ENCODE measurements at places on chromosomes 2 and 18. TPM values are rescaled to one million over a fixed set of nuclear protein-coding genes. Genes with fewer than 3 reads are reported as not detected.

GRCh38 chr18:3824101-3824500 is 374.1 kb downstream of the TGIF1 start:
- DNase-seq: no peak

Gene TRMT61B
- total RNA-seq: 10.9 TPM

- DNase-seq: no peak
Measured at GRCh38 chr2:43391878-43392215, 165.4 kb upstream of the ZFP36L2 start.

Gene PRKAG3
- total RNA-seq: not detected

DNA sequence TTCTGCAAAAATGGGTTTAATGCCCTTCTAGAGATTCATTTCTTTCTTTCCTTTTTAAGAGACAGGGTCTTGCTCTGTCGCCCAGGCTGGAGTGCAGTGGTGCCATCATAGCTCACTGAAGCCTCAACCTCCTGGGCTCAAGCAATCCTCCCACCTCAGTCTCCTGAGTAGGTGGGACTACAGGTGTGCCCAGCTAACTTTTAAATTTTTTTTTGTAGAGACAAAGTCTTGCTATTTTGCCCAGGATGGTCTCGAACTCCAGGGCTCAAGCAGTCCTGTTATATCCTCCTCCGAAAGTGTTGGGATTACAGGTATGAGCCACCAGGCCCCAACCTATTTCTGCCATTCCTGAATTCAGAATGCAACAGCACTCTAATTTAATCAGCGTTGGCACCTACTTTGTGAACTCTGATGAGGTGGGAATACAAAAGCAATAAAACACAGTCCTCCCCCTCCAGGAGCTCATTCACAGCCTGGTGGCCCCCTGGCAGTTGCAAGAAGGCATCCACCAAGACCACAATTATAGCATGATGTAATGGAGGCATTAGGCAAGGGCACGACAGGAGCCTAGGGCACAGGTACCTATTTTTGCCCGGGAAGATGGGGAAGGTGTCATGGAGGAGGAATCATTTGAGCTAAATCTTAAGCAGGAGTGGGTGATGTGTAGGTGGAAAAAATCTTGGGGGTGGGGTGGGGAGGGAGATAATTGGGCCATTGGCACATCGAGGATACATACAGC is 5.1 kb downstream of the RHOB start:
- no peak for DNase-seq

DNA sequence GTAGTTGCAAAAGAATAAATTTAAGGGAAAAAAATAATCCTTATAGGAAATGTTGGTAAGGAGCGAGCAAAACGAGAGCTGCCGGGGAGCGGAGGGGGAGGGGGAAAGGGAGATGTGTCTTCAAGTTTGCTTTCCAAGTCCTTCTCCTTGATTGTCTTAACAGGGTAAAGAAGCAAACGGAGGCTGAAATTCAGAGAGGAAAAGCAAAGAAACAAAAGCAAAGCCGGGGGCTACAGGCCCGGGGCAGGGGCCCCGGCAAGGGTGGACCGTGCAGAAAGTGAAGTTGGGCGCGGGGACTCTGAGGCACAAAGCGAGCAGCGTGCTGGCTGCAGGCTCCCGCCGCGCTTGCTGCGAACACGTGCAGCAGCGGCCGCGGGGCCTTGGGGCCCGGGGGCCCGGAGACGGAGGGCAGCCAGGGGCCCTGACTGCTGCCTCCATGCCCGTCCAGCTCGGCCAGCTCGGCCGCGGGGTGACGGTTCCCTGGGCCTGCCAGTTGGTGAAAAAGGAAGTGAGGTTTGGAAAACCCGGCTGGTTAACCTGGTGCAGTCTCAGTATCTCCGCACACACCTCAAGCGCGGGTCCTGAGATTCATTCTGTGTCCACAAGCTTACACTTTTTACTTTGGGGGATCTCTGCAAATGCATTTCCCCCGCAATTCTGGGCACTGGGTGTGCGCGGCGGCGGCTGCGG is 4.1 kb downstream of the BCL11A start:
- peak; percentile 32 for DNase-seq

DNA sequence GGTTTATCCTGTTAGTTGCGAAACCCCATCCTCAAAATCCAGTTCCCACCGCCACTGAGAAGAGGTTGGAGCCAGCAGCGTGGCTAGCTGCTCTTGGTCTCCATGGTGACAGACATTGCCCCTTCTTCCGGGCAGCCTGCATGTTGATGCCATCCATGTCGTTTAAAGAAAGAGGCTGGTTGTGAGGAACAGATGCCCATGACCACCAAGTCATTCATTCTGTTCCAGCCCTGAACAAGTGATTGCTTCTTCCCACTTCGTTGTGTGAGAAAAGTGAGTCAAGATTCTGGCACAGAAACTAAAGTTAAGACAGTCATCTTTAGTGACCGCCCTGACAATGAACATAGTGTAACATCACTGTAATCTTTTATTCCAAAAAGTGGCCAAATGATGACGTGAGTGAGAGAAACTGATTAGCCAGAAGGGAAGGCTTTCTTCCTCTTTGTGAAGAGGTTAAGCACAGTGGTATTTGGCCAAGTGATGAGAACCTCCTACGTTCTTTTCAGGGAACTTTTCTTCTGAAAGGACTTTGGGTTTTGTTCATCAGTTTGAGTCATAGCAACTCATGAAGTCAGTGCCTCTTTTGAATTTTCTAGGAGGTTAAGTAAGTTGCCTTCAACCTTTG is 272.5 kb downstream of the GALR1 start:
- DNase-seq: no peak

Gene TXNDC2
- total RNA-seq: not detected

DNA sequence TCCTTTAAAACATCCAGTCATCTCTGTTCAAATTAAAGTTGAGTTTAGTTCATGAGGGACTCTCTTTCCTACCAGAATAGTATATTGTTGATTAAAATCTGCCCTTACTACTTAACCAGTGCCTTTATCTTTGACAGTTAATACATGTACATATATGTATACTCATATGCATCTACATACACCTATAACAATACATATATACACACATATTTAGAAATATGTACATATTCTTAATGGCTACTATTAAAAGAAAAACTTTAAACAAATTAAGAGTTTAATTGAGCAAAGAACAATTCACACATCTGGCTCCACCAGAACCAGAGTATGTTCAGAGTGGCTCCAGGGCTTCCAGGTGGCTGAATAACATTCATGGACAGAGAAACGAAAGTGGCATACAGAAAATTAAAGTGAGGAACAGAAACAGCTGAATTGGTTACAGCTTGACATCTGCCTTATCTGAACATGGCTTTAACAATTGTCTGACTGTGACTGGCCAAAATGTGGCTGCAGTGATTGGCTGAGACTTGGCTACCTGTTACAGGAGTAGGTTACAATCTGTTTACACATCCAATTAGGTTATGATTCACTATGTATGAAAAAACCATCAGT is 38.8 kb downstream of the ZNF519 start:
- no peak for DNase-seq

DNA sequence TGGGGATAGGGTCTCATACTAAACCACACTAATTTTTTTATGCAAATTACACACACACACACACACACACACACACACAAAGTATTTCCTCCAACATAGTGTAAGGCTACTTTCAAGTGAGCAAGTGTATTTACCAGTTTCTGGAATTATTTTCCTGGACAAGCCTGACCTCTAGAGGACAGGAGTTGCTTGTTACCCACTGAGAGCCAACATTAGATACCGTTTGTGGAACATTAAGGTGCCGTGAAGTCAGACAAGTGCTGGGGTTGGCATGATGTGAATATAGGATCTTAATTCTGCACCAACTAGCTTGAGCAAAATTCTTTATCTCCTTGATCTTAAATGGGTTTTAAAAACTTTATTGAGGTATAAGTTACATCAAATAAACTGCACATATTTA is 39.3 kb upstream of the SERPINB2 start:
- no peak for DNase-seq

- no peak for DNase-seq
Measured at GRCh38 chr2:174800436-174801205, 36.3 kb upstream of the CHRNA1 start.

DNA sequence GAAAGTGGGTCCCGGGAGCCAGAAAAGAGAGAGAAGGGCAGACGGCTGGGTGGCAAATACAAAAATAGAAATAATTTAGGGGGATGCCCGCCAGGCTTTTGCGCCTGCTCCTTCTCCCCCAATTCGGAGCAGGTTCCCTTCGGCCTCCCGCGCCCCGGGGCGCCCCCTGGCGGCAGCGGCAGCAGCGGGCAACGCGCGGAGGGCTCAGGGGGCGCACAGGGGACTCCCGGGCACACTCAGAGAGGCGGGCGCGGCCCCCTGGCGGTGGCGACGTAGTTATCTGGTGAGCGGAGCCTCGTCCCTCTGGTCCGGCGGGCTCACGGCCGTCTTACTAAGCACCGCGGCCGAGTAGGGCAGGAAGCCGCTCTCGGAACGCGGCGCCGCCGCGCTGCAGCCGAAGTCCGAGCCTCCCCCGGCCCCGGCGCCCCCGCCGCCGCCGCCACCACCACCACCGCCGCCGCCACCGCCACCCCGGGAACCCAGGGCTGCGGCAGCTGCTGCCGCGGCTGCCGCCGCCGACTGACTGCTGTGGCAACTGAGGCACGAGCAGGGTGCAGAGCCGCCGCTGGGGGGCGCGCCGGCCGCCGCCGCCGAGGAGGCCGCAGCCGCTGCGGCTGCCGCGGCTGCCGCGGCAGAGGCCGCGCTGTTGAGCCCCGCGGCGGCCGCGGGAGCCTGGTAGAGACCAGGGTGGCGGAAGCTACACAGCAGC is 3.8 kb downstream of the EVX2 start:
- DNase-seq: no peak

DNA sequence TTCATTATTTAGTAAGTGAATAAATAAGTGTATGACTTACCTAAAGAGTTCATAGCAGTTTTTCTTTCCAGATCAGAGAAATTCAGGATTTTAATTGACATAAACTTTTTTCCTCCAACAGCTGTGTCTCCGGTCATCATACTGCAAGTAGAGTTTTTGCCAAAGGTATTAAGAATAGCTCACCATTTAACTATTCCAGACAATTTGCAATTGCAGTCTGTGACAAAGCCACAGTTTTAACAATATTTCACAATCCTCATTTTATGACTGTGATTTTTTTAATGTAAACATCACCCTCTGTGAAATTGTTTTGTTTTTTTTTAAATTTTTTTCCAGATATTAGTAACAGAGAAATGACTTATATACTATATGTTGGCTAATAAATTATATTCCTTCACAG is 199.1 kb downstream of the TRIB2 start:
- DNase-seq: no peak

DNA sequence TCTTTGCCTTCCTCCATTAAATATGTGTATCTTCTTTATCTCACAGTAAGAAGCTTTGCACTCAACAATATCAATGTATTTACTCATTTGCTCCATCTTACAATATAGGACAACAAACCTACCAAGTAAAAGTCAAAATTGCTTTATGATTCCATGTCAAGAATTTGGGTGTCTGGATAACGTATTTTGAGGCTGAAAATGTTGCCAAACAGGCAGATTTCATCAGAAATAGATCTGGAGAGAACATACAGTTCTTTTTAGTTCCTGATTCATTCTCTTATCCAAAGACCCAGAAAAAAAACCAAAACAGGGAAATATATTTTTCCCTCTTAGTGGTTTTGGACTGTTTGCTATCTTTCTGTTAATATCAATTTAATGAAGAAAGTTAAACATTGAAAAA is 621.1 kb downstream of the STK39 start:
- no peak for DNase-seq

- peak; percentile 29 for DNase-seq
Measured at GRCh38 chr2:102736110-102736409, 25.8 kb upstream of the TMEM182 start.

- DNase-seq: no peak
Measured at GRCh38 chr2:46225150-46225625, 72.0 kb upstream of the EPAS1 start.

Gene DPP10
- 1.3 TPM for total RNA-seq

DNA sequence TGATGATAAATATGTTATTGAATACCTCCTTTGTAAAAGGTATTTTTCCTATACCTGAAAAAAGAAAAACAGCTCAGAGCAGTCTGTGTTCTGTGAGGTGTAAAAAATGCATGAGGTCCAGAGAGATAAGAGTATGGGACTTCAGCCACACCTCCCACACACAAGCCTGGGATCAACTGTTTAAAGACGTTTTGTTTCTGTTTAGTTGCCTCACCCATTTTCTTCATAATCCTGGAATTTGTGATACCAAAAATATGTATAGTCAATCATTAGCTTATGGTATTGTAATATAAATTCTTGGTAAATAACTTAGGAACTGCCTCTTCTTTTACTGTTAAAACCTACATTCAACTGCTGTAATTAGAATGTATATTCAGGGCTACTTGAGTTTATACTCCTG is 1322.9 kb upstream of the TMEFF2 start:
- DNase-seq: no peak

DNA sequence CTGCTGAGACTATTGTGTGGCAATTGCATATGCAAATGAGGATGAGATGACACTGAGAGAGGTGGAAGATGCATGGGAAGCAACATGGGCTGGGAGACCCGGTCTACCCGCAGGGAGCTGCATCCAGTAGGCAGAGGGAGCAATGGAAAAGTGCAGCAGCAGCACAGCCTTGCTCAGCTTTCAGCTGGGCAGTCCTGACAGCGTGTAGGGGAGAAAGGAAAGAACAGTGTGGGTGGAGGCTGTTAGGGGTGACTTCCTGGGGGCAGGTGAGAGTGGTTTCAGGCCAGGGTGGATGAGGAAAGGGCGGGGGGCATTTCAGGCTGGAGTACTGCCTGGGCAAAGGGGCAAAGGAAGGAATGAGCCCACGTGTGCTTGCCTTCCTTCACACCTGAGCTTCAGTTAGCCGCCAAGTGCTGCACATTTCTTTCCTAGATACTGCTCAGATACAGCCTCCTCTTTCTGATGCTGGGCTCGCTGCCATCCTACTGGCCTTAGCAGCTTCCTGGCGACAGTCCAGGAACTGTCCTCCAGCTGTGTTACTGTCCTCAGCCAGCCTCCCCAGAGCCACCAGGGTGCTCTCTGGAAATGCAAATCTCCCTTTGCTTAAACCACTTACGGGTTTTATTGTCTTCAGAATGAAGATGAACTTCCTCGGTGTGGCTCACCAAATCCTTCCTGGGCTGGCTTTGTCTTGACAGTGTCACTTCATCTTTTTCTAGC is 276.3 kb downstream of the TSN start:
- no peak for DNase-seq

Gene FAM161A
- 5.6 TPM for total RNA-seq

Gene METTL4
- total RNA-seq: 13.6 TPM

DNA sequence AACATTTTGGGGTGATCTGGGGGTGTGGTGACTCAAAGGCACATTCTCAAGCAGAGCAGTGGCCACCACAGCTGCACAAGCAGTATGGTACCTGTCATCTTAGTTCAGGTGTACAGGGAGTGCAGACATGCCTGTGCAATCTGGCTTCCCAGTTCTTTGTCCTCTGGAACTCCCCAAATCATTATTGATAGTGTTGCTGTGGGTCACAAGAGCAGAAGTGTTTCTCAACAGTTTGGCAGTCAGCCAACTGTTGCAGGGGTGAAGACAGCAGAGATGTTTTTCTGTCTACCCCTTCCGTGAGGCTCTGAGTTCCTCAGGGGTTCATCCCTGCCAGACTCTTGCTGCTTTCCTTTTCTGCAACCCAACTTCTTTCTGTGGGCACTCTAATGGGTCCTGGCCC is 206.5 kb upstream of the ZSWIM2 start:
- DNase-seq: no peak

Data from thyroid gland (tissue), 4 donors.